HepG2 (cell line): ENCODE measurements at places on chromosomes 5 and 9. TPM values are rescaled to one million over a fixed set of nuclear protein-coding genes. Genes with fewer than 3 reads are reported as not detected.

Gene GFI1B
- 0.51 TPM in 1 of 2 replicates, not detected in the other for total RNA-seq

Gene SPATA31C1
- total RNA-seq = not detected in 2 replicates

Gene OMD
- total RNA-seq = not detected in 2 replicates

Gene UBE2QL1
- not detected in 2 replicates for total RNA-seq

Gene SPATA6L
- total RNA-seq = 0.95 and 1.9 TPM in 2 replicates

Gene SCAMP1
- 27.0 and 33.7 TPM in 2 replicates for total RNA-seq

Gene MYMK
- not detected in 2 replicates for total RNA-seq

Gene PRELID1
- total RNA-seq = 239 and 271 TPM in 2 replicates

Gene SIMC1
- total RNA-seq = 6.8 and 7.7 TPM in 2 replicates

Gene ARAP3
- 0.07 TPM in 1 of 2 replicates, not detected in the other for total RNA-seq

Gene CCDC171
- total RNA-seq = 2.5 and 2.8 TPM in 2 replicates

Gene UBAP2
- total RNA-seq = 17.5 and 19.0 TPM in 2 replicates

Gene ZBTB34
- total RNA-seq = 5.9 and 10.2 TPM in 2 replicates

Gene MAMDC2
- not detected in 2 replicates for total RNA-seq

Gene SIL1
- total RNA-seq = 15.9 and 30.0 TPM in 2 replicates

Gene CYLC2
- not detected in 2 replicates for total RNA-seq

Gene IRX1
- not detected in 2 replicates for total RNA-seq
